Effector memory CD4-positive, alpha-beta T cell (primary cell): ENCODE measurements at places on chromosomes 16 and 17.

DNA sequence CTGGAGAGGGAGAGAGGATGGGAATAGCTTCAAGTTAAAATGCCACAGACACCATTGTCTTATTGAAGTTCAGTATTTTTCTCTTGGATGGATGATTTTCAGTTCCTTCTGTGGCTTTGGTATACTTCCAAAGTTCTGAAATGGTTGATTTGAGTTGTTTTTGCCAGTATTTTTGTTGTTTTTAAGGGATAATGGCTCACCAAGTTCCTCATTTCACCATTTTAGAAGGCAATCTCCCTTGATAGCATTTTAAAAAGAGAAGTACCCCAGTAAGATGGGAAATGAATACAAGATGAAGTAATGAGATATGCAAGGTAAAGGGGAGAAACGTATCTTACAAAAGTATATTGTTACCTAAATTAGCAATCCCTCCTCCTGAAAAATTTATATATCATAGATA is 18.5 kb upstream of the SPDYE4 start:
- H3K36me3 ChIP-seq = no peaks in the 10 kb centered on the region
- no peak overlapping the region for H3K4me3 ChIP-seq
- no peak for DNase-seq
- no peak overlapping the region for H3K27ac ChIP-seq

DNA sequence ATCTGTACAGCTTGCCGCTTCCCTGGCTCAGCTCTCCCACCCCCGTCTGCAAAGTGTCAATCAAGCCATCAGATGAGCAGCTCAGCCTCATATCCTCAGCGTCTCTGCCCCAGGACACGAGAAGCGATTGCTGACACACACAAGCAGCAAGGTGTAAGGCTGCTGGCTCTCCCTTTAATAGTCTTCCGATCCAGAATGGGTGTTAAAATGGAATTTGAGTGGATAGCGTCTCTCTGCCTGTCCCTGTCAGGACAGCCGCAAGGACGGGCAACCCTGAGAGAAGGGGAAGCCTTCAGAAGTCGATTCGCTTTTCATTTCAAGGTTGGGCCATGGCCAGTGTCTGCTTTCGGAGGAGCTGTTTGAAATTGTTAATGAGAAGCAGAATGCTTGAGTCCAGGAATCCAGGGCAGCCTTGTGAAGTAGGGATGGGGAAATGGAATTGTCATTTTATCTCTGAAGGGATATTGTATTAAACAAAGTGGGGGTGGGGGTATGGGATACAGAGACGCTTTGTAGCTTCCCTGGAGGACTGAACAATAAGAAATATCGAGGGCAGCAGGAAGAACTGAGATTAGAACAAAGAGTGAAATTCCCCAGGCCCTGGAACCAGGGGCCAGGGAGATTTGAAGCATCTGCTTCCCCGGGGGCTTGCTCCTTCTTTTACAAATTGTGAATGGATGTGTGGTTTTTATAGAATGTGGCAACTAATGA is 4.7 kb upstream of the PIPOX start:
- H3K4me3 ChIP-seq = no peak overlapping the region
- H3K36me3 ChIP-seq = no peaks in the 10 kb centered on the region
- no peak for DNase-seq
- H3K27me3 ChIP-seq = no peaks in the 10 kb centered on the region
- no peaks in the 10 kb centered on the region for H3K4me1 ChIP-seq

DNA sequence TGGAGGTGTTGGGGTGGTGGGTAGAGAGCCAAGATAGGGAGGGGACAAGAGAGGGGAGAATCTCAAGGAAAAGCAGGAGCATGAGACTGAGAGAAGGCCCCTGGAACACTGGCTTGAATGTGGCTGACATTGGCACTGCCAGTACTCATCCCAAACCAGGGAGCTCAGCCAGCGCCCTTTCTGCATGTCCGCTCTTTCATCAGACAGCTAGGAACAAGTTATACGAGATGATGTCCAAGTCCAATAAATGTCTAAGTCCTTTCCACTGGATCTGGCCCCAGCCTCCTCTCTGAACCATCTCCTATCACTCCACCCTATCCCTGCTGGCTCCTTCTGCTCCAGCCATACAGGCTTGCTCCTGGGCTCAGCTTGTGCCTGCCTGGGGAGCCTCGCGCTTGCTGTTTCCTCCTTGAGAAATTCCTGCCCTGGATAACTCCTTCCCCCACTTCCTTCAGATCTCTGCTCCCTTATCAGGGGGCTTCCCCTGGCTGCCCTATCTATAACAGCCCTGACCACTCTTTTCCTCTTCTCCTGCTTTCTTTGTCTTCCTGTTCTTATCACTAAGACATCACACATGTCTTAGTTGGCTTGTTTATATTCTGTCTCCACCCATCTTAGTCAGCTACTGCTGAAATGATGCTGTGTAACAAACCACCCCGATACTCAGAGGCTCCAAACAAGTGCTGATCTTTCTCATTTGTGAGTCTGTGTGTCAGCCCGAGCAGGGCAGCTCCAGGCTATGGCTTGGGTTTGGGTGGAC is 37.1 kb upstream of the MEOX1 start:
- H3K27me3 ChIP-seq = no peaks in the 10 kb centered on the region
- no peak for DNase-seq
- no peak overlapping the region for H3K27ac ChIP-seq
- H3K4me3 ChIP-seq = no peak overlapping the region
- no peaks in the 10 kb centered on the region for H3K36me3 ChIP-seq
- H3K4me1 ChIP-seq = no peaks in the 10 kb centered on the region

GRCh38 chr17:81511554-81511803 is 1.1 kb downstream of the ACTG1 start:
- H3K36me3 ChIP-seq = peaks cover 28% of the 10 kb centered on the region
- peak overlapping the region; percentile 77 for H3K27ac ChIP-seq
- no peaks in the 10 kb centered on the region for H3K27me3 ChIP-seq
- DNase-seq = no peak
- peaks cover 48% of the 10 kb centered on the region for H3K4me1 ChIP-seq
- peak overlapping the region; percentile 67 for H3K4me3 ChIP-seq

DNA sequence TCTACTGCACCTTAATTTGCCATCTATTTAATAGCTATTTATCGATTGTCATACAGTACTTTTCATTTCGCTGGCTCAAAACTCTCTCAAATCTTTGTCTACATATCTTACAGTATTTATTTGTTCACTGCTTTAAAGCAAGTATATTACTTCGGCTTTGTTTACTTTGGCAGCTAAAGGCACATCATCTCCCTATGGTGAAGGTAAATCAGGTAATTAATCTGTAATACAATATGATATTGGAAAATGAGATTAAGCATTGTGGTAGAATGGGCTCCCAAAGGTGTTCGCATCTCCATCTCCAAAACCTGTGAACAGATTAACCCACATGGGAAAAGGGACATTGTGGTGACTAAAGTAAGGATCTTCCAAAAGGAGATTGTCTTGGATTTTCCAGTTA is 6.5 kb downstream of the TMEM170A start:
- no peak for DNase-seq
- H3K27ac ChIP-seq = no peak overlapping the region
- H3K4me1 ChIP-seq = peaks cover 9% of the 10 kb centered on the region
- no peaks in the 10 kb centered on the region for H3K36me3 ChIP-seq
- no peaks in the 10 kb centered on the region for H3K27me3 ChIP-seq

DNA sequence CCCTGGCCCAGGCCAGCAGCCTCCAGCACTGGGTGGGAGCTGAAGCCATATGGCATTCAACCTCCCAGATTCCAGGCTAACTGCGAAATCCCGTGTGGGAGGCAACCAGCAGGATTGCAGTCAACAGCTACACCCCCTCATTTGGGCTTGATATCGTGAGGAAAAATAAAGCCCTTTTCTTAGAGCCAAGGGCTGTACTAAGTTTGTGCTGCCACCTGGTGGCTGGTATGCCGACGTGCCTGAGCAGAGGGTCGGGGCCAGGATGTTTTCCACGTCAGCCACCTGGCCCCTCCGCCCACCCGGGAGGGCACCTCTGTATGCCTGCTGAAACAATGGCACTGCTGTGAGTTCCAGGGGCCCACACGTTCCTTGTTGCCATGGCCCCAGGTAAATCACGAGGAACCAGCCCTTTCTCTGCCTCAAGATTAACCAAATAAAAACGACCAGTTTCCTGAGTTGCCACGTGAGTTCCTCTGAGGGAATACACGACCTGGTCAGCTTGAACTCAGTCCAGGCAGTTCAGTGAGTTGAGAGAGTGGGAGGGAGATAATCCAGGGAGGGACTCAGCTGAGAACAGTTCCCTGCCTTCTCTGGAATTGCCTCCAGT is 9.0 kb downstream of the TMEM98 start:
- peak; percentile 47 for DNase-seq
- no peak overlapping the region for H3K27ac ChIP-seq
- H3K4me1 ChIP-seq = peaks cover 4% of the 10 kb centered on the region
- H3K4me3 ChIP-seq = no peak overlapping the region
- H3K27me3 ChIP-seq = no peaks in the 10 kb centered on the region

GRCh38 chr17:59853168-59853918 is 39.4 kb downstream of the TUBD1 start:
- no peaks in the 10 kb centered on the region for H3K27me3 ChIP-seq
- H3K4me3 ChIP-seq = no peak overlapping the region
- no peaks in the 10 kb centered on the region for H3K36me3 ChIP-seq
- no peak overlapping the region for H3K27ac ChIP-seq

DNA sequence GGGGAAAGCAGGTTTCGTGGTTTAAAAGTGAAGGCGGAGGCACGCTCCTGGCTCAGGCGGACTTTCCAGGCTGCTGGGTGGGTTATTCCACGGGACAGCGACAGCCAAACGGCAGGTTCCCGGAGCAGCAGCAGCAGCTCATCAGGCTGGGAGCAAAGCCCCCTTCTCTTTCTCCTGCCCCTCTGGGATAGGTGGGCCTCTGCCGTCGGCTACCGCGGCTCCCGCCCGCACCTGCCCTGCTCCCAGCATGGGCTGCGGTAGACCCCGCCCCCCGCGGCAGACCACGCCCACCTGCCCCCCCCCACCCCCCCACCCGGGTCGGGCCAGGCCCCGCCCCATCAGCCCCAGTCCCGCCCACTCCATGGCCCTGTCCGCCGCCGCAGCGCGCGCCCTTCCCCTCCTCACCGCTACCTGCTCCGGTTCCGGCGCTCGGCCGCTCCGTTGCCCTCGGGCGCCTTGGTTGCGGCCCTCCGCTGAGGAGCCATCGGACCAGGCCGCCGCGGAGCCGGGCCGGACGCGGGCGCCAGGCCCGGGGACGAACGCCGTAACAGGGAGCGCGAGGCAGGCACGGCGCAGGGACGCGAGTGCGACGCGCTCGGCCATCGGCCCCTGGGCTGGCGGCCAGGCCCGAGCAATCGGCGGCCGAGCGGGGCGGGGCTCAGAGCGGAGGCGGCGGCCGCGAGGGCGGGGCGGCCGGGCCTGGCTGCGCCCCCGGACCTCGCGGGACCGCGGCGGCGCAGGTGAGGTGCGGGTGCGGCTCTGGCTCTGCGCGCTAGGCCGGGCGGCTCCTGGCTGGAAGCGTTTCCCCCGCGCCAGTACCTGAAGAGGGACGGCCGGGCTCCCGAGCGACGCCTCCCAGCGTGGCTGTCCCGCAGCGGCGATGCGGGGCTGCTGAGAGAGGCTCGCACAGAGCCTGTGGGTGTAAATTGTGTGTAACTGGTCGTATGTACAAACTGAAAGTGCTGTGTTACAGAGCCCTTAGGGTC is at the start of the genes HEXD and OGFOD3:
TSS of gene HEXD (plus strand) at position 347 of the 986 bp plus-strand sequence. CDS start 1,453 bp downstream, outside the sequence.
TSS of gene OGFOD3 (minus strand) at position 586 of the 986 bp plus-strand sequence. CDS start at position 485, 101 bp downstream.
- H3K4me1 ChIP-seq = peaks cover 6% of the 10 kb centered on the region
- peak within 1 kb of the TSS; percentile 79 for H3K4me3 ChIP-seq
- peak; percentile 74 for DNase-seq

- H3K27ac ChIP-seq = no peak overlapping the region
- H3K36me3 ChIP-seq = no peaks in the 10 kb centered on the region
- no peak overlapping the region for H3K4me3 ChIP-seq
- H3K4me1 ChIP-seq = no peaks in the 10 kb centered on the region
- no peaks in the 10 kb centered on the region for H3K27me3 ChIP-seq
- DNase-seq = no peak
These were observed 192.2 kb downstream of the WWOX start for GRCh38 chr16:78291604-78292003.

DNA sequence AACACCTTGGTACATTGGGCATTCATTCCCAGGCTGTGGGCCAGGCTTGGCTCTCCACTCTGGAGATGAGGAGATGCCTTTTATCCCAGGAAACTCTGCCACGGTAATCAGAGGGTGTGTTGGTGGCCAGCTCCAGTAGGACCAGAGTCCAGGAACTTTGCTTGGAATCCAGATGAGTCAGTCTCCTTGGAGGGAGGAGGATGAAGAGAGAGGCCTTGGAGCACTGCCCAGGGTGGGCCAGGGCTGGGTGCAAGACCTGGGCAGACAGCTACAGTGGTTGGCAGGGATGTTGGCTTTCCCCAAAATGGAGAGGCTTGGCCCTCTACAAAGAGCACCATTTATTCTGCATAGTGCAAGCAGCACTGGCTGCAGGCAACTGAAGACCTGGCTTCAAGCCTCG is 209.0 kb downstream of the RGS9 start:
- no peaks in the 10 kb centered on the region for H3K27me3 ChIP-seq
- H3K4me1 ChIP-seq = no peaks in the 10 kb centered on the region
- H3K27ac ChIP-seq = no peak overlapping the region
- H3K36me3 ChIP-seq = no peaks in the 10 kb centered on the region

DNA sequence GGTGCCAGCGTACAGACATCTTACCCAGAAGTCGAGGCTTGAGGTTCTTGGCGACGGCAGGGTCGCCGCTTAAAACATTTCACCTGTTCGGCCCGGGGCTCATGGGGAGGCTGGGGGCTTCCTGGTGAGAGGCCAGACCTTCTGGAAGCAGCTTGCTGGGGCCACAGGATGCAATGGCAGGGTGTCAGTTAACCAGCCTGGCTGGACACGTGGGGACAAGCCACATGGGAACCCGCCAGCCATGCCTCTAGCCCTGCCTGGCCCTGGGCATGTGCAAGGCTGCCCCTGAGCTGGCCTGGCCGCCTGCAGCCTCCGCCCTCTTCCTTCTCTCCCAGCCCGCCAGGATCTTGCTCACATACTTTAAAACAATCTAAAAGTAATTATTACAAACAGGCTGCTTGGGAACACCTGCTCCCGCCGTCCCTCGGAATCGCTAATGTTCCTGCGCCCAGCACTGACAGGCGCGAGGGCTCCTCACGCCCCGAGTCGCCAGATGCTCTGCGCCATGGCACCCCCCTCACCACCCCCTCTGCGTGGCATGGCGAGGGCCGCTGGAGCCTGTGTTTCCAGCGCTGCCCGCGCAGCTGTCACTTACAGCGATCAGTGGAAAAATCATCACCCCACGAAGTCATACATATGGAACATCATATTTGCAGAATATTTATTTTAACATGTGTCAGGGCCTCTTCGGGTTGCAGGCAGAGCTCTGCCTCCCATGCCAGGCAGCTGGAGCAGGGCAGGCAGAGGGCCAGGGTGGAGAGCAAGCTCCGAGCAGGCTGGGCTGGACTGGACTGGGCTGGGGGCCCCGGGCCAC is 188.7 kb upstream of the GSE1 start:
- DNase-seq = no peak
- no peaks in the 10 kb centered on the region for H3K4me1 ChIP-seq
- H3K27me3 ChIP-seq = no peaks in the 10 kb centered on the region

DNA sequence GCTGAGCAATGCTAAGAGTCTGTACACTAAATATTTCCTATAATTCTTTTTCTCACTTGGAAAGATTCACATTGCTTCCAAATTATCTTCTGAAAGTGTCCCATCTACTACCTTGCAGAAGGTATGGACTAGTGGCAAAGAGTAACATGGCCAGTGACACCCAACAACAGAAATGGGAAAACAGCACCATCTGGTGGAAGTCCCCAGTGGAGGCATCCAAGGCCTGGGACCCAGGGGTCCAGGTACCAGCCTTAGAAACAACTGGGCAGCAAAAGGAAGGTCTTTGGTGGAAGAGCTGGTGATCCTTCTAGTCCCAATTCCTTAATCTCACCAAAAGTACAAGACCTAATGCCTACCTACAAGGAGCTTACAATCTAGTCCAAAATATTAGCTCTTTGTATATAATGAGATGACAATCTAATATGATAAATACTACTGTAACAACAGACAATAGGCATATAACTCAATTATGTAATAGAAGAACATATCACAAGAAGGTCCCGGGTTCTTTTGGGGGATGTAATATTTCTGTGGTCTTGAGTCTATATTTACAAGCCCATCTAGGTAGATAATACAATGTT is 55.3 kb downstream of the SKAP1 start:
- no peaks in the 10 kb centered on the region for H3K4me1 ChIP-seq
- no peaks in the 10 kb centered on the region for H3K27me3 ChIP-seq
